Fibroblast of skin of scalp (primary cell): ENCODE measurements at places on chromosomes 1 and 21.

DNA sequence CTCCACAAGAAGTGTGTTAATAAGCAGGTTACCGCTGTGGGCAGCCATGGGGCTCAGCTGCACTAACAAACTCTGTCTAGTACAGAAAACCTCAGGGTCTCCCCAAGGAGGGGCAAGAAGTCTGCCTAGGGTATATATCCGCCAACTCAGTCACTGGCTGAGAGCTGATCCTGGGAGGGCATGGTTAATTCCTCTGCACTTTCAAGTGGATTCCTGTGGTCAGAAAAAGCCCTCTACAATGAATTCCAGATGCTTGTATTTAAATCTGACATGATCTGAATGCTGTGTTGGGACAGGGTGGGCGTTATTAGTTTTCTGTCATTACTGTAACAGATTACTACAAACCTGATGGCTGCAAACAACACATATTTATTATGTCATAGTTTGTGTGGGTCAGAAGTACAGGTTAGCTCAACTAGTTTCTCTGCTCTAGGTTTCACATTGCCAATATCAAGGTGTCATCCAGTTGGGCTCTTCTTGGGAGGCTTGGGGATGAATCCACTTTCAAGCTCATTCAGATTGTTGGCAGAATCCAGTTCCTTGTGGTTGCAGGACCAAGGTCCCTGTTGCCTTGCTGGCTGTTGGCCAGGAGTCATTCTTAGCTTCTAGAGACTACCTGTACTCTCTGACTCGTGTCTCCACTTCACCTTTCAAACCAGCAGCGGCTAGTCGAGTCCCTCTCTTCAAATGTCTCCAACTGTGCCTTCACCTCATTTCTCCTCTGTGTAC is 8.0 kb upstream of the SELE start:
- peak; percentile 84 for DNase-seq

DNA sequence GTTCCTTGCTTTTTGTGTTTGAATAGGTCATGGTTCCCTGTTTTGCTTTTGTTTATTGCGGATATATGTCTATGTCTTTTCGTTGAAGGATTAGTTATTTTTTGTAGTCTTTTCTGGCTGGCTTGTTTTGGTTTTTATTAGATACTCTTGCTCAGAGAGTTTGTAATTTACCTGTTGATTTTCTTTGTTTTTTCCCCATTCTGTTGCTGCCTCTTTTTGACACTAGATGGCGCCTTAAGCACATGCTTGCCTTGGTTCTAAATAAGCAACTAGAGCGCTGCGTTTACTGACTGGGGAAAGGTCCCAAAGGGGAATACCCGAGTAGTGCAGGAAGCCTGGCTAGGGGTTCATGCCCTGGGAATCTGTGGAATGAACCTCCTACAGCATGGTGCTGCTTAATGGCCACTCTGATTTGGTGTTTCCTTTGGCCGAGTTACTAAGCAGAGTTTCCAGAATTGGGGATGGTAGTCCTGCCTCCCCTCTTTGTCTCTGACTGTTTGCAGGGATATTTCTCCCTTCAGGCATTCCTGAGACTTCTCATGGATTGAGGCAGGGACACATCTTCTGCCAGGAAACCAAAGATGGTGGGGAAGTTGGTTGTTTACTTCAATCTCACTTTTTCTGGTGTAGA is 143.2 kb downstream of the PTPRU start:
- DNase-seq = peak; percentile 58

DNA sequence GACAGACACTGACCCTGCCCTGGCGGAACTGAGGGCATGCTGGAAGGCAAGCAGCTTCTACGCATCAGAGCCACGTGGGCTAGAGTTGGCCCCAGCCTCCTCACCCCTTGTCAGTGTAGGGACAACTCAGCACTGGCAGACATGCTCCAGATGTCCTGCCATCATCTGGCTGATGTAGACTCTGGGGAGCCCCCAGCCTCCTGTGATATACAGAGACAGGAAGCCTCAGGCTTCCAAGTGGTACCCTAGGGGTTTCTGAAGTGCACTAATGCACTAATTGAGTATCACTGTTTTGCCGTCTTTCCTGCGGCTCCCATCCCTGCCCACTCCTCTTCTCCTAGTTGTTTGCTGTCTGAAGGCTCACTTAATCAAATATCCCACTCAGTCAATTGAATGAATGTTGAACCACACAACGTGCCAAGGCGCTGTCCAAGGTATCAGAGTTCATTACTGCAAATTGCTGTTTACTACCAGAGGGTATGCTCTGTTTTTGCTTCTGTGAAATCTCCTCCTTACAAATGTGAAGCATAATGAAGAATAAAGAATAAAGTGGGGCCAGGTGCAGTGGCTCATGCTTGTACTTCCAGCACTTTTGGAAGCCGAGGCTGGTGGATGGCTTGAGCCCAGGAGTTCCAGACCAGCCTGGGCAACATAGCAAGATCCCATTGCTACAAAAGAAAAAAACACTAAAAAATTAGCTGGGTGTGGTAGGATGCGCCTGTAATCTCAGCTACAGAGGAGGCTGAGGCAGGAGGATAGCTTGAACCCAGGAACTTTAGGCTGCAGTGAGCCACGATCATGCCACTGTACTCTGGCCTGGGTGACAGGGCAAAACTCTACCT is 76.4 kb upstream of the ZBTB18 start:
- peak; percentile 60 for DNase-seq

GRCh38 chr1:92817986-92818764 is 13.7 kb upstream of the RPL5 start:
- peak; percentile 27 for DNase-seq

DNA sequence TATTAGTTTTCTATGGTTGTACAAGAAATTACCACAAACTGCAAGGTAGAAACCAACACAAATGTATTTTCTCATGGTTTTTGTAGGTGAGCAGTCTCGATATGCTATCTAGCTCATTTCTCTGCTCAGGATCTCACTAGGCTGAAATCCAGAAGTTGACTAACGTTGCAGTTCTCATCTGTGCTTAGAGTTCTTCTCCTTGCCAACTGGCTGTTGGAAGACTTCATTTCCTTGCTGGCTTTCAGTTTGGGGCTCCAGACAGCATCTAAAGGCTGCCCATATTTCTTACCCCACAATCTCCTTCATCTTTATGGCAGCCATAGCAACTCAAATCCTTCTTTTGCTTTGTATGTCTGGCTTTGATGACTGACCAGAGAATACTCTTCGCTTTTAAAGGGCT is 362.6 kb upstream of the ADGRL4 start:
- DNase-seq = no peak

DNA sequence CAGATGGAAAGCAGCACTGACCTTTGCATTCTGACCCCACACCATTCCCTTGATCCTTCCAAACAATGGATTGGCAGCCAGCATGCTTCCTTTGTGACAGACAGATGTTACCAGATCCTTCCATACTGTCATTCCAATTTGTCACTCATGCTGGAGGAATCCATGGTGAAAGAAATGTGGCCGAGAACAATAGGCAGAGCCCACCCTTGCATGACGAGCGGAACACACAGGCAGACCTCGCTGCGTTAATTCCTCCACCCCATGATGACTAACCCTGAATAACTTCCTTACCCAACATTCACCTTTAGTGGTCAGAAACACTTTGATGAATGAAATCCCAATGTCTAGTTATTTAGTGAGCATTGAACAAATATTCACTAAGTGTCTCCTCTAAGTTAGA is 45.1 kb downstream of the PDPN start:
- DNase-seq = no peak

- no peak for DNase-seq
Observed at GRCh38 chr1:20150969-20151368, 11.8 kb downstream of the PLA2G2F start.

GRCh38 chr21:14284481-14284880 is 68.5 kb downstream of the RBM11 start:
- no peak for DNase-seq

DNA sequence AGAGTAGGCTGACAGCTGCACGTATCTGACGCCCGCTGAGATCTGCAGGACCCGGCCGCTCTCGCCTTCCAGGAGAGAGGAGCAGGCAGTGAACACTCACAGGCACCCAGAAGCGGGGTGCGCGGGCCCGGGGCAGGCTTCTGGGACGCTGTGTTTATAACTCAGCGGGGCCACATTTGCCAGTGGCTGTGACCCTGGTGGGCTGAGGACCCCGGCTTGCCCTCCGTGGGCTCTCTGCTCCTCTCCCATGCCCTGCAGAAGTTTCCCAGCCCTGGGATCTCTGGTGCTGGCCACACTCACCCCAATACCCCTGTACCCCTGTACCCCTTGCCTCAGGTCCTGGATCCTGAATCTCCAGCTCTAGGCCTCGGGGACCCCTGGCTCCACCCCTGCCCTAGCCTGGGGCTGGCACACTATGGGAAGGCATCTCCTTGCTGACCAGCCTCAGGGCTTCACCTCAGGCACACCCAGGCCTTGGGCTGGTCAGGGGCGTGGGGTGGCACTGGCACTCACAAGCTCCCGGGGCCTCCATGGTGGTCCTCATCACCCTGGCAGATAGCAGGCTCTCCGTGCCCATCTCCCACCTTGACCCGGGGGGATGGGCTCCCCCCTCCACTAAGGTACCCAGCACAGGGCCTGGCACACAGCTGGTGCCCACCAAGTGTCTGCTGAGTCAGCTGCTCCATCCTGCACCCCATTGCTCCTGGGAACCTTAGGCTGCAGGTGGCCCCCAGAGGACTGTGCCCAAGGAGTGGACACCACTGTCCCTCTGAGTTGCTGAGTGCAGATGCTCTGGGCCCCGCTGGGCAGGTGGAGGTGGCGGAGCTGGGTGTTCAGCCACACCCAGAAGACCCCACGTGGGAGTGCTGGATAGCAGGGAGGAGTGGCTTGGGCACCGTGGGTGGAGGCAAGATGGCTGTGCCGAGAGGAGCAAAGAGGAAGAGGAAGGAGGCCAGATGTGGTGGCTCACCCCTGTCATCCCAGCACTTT is 32.4 kb downstream of the MORN1 start:
- DNase-seq = no peak

DNA sequence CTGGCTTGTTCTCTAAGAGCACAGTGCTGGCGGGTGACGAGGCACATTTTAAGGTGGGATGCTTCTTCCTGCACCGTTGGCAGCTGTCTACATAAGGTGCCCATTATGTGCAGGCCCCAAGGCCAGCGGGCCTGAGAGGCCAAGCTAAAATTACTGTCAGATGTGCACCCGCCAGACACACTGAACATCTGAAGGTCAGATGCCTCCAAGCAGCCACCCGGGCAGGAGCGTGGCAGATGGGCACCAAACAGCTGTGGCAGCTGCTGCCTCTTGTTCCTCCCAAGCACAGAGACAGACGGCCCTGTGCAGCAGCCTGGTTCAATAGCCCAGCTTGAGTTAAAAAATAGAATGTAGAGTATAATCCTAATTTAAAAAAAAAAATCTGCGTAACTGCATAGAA is 211.9 kb upstream of the EDN2 start:
- DNase-seq = no peak

DNA sequence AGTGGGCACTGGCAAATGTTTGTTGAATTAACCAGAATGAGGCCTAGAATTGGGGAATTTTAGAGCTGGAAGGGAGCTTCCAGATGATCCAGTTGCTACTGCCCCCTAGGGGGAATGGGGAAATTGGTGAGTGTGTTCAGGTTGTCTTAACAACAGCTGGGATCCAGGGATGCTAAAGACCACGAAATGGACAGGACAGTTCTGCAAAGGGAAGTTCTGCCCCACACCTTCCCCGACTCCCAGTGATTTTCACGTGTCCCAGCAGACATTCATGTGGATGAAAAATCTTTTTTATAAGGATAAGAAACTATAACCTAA is 33.9 kb downstream of the TRIM62 start:
- peak; percentile 41 for DNase-seq

GRCh38 chr1:37794372-37795339 is 1.0 kb downstream of the MANEAL start:
- no peak for DNase-seq

DNA sequence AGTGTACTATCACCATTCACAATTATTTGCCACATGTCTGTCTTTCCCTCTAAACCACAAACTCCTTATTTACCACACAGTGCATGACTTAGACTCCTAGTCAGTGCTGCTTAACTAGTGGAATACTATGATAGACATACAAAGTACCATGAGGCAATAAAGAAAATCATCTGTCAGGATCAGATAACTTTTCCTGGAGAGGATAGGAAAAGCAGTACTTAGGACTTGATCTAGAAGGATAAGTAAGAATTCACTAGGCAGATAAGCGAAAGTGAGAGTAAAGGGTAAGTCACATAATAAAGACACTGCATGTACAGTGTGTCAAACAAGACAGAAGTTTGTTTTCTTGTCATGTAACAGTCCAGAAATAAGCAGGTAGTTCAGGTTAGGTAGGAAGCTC is 21.2 kb upstream of the TSPAN1 start:
- no peak for DNase-seq

DNA sequence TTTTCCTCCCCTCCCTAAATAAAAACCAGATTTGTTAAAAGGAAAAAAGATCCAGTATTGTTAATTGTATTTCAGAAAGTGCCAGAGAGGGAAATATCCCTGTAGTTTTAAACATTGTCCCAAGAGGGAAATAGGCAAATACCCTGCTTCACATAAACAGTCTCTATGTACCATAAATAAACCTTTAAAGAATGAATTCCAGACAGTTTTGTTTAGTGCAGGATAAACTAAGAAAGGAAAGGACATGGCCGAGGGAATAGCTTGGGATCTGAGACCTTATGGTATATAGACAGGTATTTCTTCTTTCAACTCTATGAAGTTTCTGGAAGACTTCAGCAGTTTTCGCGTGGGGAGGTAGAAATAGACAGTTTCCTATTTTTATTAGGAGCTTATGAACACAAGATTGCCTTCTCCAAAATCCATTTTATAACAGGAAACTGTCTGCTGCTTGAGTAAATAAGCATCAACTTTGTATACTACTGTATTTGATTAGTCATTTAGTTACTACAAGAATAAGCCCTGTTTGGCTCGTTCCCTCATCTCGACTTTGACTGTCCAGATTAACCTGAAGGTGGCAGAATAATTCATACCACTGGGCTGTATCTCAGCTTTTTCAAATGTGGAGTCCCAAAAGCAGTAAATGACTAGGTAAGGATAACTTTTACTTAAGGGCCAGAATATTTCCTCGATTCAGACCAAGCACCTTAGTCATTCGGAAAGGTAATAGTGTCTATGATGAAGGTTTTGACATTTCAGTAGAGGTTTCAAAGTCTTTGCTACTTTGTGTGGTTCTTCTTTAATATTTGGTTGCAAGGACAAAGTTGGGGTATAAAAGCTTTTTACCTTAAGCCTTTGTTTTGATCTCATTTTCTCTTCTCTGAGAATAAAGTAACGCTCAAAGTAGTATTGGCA is 177.5 kb downstream of the VPS13D start:
- DNase-seq = peak; percentile 69

DNA sequence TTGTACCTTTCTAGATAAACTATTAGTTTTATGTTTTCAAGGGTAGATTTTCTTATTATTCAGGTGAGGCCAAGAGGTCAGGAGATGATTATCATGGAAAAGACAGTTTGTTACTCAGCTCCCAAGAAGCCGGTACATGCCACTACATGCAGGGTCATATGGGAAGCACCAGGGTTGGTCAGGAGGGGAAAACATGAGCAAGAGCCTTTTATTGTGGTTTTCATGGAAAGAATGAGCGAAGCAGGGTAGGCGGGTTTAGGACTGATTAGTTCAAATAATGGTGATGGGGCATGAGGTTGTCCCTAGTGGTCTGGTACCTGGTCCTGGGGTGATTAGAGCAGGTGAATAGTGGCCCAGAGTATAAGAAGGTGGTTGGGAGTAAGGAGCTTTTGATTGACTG is 189.9 kb downstream of the APP start:
- DNase-seq = no peak

GRCh38 chr1:55912438-55912837 is 666.9 kb downstream of the PLPP3 start:
- no peak for DNase-seq
